Globus pallidus (tissue), 1 donor: ENCODE measurements at places on chromosomes 3 and 15.

GRCh38 chr3:36903119-36903882 is 41.6 kb downstream of the TRANK1 start:
- DNase-seq, result no peak

- DNase-seq, result no peak
These were observed 169.5 kb upstream of the SMAD3 start for GRCh38 chr15:66895794-66896453.

DNA sequence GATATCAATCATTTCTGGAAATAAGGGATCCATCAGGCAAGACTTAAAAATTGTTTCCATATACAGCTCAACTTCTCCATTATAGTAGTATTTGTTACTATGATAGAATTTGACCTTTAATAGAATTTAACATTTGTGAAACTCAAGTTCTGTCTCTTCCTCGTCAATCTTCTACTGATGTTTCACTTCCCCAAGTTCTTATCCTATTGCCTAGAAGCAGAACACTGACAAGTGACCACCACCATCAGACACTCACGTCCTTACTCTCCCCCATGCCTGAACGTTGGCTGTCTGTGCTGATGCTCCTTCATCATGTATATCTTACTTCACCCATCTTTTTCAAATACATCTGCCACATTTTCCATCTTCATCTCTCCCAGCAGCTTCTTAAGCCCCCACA is 26.6 kb upstream of the TAFA4 start:
- DNase-seq, result no peak

- DNase-seq, result no peak
These were observed 268.2 kb downstream of the CACNA2D3 start for GRCh38 chr3:54390582-54390981.

DNA sequence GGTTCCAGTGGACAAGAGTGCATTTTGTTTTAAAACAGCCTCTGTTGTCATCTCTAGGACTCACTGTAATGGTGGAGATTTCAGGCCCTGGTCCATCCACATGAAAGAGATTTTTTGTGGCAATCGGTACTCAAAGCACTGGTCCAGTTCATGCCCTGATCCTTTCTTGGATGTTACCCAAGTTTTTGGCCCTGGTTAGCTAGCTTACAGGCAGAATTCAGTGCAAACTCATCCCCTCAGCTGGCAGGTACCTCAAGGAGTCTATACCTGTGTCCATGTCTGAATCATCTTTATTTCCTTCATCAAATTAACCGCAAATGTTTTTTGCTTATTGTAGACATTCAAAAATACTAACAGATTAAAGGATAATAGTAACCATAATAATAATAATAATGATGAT is 13.7 kb upstream of the MEF2A start:
- no peak for DNase-seq

GRCh38 chr3:24166515-24166914 is 221.4 kb downstream of the NR1D2 start:
- DNase-seq, result no peak

DNA sequence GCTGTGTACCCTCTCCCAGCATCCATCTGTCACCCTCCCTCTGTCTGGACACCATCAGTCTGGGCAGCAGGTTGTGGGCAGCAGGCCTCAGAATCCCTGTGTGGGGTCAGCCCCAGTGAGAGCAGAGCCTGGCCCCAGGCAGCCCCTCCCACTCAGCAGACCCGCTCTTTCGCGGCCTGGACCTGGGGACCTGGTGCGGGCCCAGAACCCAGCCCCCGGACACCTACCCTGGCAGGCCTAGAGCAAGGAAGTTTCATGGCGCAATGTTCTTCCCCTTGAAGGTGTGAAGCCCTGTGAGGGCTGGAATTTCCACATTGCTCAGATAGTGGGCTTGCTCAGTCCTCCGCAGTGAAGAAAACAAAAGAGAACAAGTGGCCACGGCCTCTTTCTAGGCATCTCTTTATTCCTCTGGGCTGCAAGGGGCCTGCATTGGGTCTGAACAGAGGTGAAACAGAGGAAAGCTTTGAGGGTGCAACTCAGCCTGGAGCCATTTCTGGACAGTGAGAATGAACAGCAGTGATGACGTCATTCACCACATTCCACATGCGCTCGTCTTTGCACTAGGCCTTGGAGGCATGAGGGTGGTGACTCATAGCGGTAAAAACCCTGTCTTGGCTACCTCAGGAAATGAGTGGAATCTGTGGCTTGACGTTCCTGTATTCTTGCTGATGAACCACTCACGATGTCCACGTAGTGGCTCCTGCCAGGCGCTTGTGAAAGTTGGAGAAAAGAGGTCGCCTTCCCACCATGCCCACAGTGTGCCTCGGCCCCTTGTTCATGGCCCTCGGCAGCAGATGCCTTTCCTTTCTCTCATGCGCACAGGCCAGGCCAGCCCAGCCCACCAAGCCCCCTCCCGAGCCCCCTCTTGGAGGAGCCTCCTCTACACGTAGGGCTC is 66.1 kb downstream of the SLC30A4 start:
- peak; percentile 18 for DNase-seq

DNA sequence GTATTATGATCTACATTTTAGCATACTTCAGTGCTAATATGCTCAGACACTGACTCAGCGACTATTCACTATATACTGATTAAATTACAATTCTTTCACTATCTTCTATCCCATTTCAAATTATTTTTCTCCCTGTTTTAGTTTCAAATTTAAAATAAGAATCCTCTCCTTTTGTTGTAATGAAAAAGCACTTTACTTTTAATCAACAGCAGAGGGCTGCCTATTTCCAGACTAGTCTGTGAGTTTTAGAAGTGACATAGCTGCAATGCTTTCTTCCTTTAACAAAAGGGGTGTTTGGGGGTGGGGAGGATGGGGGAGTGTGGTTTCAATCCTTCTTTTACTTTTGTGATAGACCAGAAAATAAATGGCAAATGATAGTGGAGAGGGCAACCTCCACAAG is 2.4 kb downstream of the NEDD4 start:
- DNase-seq, result no peak

DNA sequence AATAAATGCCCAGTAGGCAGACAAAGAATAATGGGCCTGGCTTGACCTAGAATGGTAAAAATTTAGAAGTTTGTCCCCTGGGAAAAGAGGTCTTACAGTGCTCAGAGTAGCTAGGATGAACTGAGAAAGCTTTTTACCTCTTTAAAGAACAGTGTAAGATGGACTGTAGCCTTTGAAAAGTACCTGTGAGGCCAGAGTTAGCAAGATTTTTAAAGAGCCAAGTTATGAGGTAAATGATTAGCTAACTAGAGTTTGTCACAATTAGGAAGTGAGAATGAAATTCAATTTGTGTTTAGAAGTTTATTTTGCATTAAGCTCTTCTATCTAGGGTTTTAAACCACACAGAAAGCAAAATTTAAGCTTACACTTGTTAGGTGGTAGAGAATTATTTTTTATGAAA is 480.9 kb downstream of the ZIC1 start:
- no peak for DNase-seq

DNA sequence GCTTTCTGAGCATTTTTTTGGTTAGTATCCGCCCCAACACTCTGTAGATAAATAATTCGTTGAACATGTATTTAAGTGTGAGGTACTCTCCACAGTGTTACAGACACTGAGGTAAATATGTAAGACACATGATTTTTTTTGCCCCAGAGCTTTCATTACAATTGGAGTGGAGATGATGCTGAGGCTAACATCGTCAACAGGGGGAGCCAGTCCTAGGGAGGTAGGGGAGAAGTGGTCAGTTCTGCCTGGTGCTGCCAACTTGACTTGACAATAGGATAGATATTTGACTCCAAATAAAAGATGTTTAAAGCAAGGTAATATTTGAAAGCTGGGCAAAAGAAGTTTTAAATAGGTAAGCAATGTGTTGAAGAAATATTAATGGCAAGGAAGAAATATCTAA is 295.7 kb downstream of the UNC13C start:
- DNase-seq, result no peak

DNA sequence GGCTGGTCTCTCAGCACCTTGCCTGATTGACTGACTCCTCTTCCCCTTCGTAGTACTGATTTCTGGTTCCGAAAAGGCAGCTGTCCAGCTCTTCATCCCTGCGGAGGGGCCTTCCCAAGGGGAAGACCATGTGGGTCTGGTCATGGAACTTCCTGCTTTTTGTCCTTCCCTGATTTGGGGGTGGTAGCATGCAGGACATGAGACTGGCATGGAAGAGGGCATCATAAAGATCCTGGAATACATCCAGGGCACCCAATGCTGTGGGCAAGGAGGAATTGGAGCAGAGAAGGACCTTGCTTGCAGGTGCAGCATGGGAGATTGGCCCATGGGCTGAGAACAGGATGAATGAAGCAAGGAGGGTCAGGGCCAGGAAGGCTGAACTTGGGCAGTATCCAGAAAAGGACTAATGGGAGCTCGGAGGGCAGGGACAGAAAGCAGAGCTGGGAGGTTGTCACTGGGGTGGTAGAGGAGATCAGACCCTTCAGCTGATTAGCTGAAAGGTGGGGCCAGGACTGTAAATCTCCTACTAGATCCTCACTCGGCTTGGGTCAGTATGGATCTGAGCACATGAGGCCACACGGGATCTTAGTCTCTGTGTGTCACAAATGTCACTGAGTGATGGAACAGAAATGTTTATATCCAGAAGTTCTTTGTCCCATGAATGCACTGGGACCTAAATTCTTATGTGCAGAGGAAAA is 59.5 kb downstream of the AMOTL2 start:
- DNase-seq, result no peak

- no peak for DNase-seq
These were observed 555 bp upstream of the RCCD1 start for GRCh38 chr15:90953947-90954711.

- no peak for DNase-seq
These were observed 3.7 kb upstream of the MAN2C1 start for GRCh38 chr15:75371901-75372688.

DNA sequence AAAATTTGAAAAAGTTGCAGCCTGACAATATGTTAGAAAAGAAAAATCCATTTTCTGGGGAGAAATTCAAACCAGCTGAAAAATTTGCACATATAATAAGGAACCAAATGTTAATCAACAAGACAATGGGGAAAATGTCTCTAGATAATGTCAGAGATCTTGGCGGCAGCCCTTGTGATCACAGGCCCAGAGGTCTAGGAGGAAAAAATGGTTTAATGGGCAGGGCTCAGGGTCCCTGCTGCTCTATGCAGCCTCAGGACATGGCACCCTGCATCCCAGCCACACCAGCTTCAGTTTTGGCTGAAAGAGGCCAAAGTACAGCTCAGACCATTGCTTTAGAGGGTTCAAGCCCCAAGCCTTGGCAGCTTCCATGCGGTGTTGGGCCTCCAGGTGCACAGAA is 701.9 kb downstream of the IGSF11 start:
- no peak for DNase-seq

DNA sequence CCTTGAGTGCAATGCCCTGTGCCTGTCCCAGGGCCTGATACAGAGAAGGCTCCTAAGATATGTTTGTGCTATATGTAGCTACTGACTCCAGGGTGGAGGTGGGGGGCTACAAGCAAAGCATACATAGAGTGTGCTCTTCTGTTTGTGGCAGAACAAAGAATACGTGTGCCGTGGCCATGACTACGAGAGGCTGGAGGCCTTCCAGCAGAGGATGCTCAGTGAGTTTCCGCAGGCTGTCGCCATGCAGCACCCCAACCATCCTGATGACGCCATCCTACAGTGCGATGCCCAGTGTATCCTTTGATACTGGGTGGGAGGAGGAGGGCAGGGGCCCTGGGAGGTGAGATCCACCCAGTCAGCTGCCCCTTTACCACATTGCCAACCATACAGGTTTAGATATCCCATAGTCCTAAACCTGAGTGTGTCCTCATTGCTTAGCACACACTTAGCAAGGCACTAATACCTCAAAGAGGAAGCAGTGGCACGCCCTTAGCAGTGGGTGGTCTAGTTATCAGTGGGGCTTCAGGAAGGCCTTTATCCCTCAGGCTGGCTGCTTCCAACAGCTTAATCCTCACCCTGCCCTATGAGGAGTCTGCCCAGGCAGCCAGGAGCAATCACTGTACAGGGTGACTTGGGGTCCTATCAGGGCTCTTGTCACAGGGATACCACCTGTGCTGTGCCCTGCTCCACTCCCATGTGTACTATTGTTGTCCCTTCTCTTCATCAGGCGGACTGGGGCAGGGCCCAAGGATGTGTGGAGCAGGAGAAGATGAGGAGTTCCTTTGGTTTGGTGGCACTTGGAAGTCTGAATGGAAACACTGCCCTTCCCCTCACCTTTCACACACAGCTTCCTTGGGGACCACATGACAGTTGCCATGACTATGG is 30.1 kb upstream of the MANF start:
- DNase-seq, result no peak

DNA sequence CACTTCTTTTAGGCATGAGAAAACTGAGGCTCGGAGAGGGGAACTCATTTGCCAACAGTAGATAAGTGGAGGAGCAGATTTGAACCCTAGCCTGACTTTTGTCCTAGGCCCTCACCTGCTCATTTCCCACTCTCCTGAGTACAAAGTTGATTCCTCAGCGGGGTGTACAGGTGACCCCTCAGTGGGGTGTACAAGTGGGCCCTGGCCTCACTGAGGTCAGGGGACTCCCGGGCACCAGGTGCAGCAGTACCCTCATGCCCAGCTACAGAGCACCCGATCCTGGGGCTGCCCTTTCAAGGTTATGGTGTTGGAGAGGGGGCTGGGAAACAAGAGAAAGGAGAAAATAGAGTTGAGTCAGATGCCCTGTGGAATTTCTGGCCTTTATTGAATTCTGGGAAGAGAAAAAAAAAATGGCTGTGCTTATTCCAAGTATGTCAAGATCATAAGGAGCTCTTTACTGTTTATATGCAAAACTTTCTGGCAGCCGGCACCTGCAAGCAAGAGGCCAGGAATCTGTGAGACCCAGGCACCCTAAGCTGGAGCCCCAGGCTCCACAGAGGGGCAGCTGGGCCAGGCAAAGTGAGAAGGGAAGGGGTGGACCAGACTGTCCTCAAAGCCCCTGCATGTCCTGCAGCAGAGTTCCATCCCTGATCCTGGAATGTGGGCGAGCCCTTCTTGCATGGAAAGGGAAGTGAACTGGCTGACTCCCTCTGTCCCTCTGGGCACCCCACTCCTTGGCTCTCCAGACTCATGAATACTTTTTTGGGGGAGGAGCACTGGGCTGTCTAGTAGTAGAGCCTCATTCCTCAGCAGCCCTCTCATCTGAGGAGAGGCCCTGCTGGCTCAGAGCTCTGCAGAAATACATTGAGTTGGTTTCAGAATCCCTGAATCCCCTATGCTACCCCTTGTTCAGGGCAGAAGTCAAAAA is 43.1 kb downstream of the AMOTL2 start:
- no peak for DNase-seq

- DNase-seq, result no peak
These were observed 4.5 kb upstream of the IL17RC start for GRCh38 chr3:9912294-9912935.

DNA sequence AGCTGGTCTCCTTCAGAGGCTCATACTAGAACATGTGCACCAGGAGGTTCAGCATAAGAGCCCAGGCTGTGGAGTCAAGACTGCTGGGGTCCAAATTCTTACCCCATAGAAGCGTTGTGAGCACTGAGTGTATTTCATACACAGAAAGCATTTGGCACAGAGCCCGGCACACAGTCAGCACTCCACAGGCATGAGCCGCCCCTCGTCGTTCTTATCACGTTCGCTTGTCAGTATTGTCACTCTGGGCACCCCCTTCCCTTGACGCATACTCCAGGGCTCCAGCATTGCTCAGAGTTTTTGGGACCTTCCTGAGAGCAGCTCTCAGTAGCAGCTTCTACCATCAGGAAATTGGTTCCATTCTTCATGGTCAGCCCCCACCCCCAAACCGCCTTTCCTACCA is 25.2 kb downstream of the CORO2B start:
- no peak for DNase-seq

- no peak for DNase-seq
These were observed 419.3 kb downstream of the MAGI1 start for GRCh38 chr3:65619451-65619881.
